ENCODE measurements at places on chromosomes 4 and X. TPM values are rescaled to one million over a fixed set of nuclear protein-coding genes. Genes with fewer than 3 reads are reported as not detected.

DNA sequence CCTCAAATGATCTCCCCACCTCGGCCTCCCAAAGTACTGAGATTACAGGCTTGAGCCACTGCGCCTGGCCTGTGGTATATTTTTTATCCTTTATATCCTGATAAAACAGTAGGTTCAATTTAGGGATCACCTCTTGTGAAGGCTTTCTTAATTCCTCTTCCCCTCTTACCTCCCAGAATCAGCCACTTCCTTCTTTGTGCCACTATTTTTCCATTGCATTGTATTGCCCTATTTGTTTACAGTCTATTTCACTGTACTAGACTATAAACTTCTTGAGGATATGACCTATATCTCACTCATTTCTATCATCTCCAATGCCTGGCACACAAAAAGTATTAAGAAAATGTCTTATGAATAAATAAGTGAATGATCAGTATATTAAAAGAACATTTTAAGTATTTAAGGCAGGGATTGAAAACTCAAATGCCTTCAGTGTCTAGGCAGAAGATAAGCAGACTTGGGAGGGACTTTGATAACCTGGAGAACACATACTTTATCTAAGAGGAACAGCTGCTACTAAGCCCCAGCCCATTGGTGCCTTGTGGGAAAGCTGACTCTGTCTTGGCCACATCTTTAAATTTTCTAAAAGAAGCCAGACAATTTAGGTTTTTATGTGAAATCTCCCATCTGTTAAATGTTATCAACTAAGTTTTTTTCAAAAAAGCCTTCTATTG lies 82.3 kb upstream of the OGT start:
- no peak overlapping the region for H3K27ac ChIP-seq
- H3K27me3 ChIP-seq, result no peaks in the 10 kb centered on the region
- no peaks in the 10 kb centered on the region for H3K4me1 ChIP-seq
- no peak for DNase-seq
- no peak overlapping the region for H3K4me3 ChIP-seq
- H3K36me3 ChIP-seq, result peaks cover 18% of the 10 kb centered on the region

- H3K27ac ChIP-seq, result no peak overlapping the region
- no peak overlapping the region for H3K4me3 ChIP-seq
- H3K27me3 ChIP-seq, result no peaks in the 10 kb centered on the region
- DNase-seq, result no peak
- H3K4me1 ChIP-seq, result no peaks in the 10 kb centered on the region
Measured at GRCh38 chr4:22670956-22671355, 21.8 kb upstream of the GBA3 start.

DNA sequence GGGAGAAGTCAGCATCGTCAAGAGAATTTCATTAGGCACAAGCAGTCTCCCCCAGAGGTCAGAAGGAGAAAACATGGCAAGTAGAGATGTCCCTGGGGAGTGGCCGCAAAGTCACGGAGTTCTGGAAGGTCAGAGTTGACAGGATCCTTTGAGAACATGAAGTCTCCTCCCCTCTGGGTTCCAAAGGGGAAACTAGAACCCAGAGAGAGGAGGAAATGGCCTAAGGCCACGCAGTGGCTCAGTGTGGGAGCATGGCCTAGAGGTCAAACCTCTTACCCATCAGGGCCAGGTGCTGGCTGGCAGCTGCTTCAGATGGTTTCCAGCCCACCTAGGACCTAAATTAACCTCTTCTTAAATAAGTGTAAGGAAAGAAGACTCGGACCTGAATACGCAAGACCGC lies 884 bp downstream of the IDH3G start:
- H3K27ac ChIP-seq, result peak overlapping the region; percentile 95
- H3K4me1 ChIP-seq, result peaks cover 56% of the 10 kb centered on the region
- DNase-seq, result no peak
- peaks cover 56% of the 10 kb centered on the region for H3K36me3 ChIP-seq

DNA sequence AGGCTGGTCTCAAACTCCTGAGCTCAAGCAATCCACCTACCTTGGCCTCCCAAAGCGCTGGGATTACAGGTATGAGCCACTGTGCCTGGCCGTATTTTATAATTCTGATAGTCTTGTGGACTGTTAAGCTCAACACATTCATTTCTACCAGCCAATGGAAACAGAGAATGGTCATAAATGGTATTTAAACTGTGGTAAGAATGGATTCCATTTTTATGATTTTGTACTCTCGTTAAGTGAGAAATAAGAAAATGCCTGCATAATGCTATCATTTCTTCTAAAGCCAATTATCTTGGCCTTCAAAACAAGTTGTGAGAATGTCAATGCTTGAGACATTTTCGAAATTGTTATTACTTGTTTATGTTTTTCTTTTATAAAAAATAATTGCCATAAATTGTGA lies 321.0 kb downstream of the IL15 start:
- no peaks in the 10 kb centered on the region for H3K4me1 ChIP-seq
- H3K4me3 ChIP-seq, result no peak overlapping the region
- no peaks in the 10 kb centered on the region for H3K27me3 ChIP-seq
- DNase-seq, result no peak
- H3K27ac ChIP-seq, result no peak overlapping the region

DNA sequence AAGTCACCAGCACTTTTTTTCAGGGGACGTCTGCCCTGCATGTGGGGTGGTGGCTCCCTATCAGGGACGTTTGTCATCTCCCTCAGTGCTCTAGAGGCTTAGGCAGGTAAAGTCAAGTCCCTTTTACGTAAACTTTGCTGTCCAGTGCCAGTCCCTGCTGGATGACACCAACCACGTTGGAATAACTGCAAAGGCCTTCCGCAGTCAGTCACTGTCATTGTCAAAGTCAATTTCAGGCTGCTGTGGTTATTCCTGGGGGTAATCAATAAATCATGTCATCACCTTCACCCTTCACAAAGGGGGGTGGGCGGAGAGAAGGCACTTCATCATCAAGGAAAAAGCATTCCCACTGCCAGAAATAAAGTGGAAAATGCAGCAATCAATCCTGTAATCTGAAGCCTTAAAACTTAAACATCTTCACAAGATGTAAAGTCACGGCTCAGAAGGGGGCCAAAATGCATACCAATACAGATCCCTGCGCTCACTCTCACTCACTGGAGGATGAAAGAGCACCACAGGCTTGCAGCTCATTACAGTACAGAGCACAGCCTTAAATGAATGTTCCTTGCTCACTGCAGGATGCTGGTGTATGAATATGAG lies 56.2 kb downstream of the CLDN22 start:
- no peak overlapping the region for H3K4me3 ChIP-seq
- H3K4me1 ChIP-seq, result peaks cover 5% of the 10 kb centered on the region
- H3K36me3 ChIP-seq, result peaks cover 12% of the 10 kb centered on the region
- DNase-seq, result no peak
- H3K27me3 ChIP-seq, result no peaks in the 10 kb centered on the region

GRCh38 chr4:75919920-75920319 lies 17.7 kb upstream of the PPEF2 start:
- peak; percentile 87 for DNase-seq
- H3K4me1 ChIP-seq, result no peaks in the 10 kb centered on the region
- H3K27me3 ChIP-seq, result no peaks in the 10 kb centered on the region
- H3K36me3 ChIP-seq, result peaks cover 7% of the 10 kb centered on the region
- H3K4me3 ChIP-seq, result no peak overlapping the region
- H3K27ac ChIP-seq, result no peak overlapping the region

DNA sequence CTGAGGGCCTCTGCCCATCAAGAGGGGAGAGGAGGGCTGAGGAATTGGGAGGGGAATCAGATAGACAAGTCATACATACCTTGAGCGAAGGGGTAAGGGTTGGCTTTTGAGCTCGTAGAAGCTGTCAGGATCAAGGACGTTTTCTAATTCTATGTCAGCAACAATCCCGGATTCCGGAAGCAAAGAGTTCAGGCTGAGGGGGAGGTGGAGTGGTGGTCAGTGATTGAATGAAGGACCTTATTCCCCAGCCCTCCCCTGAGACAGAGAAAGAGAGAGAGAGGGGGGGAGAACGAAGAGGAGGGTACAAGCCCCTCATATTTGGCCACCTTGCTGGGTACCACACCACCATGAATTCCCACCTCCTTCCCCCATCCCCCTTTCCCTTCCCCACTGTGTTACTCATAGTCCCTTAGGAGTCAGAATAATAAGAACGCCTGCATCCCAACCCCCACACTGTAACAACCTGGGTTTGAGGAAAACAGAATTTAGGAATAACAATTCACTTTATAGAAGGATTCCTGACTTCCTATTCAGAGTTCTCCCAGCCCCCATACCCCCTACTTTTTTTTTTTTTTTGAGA lies 2.7 kb downstream of the TFE3 start:
- peaks cover 33% of the 10 kb centered on the region for H3K36me3 ChIP-seq
- no peak overlapping the region for H3K27ac ChIP-seq
- H3K4me1 ChIP-seq, result peaks cover 16% of the 10 kb centered on the region
- H3K27me3 ChIP-seq, result no peaks in the 10 kb centered on the region

GRCh38 chr4:131207589-131207988 lies 1941.5 kb upstream of the PCDH10 start:
- H3K4me3 ChIP-seq, result no peak overlapping the region
- no peaks in the 10 kb centered on the region for H3K36me3 ChIP-seq
- DNase-seq, result no peak
- H3K4me1 ChIP-seq, result no peaks in the 10 kb centered on the region

DNA sequence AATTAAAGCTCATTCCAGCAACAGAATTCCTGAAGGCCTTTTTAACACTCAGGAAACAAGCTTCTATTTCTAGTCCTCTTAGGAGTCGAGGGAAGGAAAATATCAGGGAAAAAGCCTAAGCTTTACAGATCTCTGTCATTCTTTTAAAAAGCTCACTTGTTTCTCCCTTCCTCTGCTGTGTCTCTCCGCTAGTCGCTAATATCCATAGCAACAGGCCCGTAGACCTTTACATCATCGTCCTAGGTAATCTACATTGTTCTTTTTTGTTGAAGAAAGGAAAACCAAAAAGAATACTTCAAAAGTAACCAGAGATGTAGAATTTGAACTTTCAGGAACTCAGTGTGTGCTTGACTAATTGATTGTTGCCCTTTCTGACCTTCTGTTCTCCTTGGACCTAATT lies 45.9 kb upstream of the MTMR1 start:
- no peaks in the 10 kb centered on the region for H3K4me1 ChIP-seq
- no peaks in the 10 kb centered on the region for H3K36me3 ChIP-seq
- no peak for DNase-seq
- no peak overlapping the region for H3K27ac ChIP-seq

DNA sequence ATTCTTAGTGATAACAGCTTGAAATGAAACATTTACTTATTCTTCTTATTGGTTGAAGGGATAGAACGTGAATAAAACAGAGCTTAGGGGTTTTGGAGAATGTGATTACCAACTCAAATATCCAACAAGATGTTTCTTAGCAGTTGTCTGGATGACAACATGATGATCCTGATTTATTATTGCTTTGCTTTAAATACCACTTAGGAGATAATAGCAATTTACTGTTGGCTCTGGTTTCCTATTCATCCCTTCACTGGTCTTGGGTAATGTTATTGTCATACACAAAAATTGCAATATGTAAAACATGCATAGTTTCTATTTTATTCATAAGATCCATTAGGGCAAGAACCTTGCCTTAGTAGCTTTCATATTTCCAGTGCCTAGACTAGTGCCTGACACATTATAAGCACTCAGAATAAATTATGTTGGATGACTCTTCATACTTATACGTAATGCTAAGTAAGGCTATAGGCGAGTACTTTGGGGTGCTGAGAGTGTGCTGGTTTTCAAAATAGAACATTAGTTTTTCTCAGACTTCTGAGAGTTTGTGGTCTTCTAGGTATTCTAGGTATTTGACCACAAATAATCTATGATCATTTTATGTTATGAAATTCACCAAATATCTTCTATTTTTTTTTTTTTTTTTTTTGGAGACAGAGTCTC lies 58.6 kb upstream of the PGRMC2 start:
- H3K4me3 ChIP-seq, result no peak overlapping the region
- no peaks in the 10 kb centered on the region for H3K4me1 ChIP-seq
- H3K36me3 ChIP-seq, result no peaks in the 10 kb centered on the region
- H3K27me3 ChIP-seq, result no peaks in the 10 kb centered on the region
- DNase-seq, result no peak

- DNase-seq, result no peak
- H3K36me3 ChIP-seq, result peaks cover 74% of the 10 kb centered on the region
- H3K27me3 ChIP-seq, result no peaks in the 10 kb centered on the region
- no peak overlapping the region for H3K4me3 ChIP-seq
- no peak overlapping the region for H3K27ac ChIP-seq
- H3K4me1 ChIP-seq, result no peaks in the 10 kb centered on the region
Measured at GRCh38 chr4:2907706-2908293, 55.4 kb downstream of the NOP14 start.

DNA sequence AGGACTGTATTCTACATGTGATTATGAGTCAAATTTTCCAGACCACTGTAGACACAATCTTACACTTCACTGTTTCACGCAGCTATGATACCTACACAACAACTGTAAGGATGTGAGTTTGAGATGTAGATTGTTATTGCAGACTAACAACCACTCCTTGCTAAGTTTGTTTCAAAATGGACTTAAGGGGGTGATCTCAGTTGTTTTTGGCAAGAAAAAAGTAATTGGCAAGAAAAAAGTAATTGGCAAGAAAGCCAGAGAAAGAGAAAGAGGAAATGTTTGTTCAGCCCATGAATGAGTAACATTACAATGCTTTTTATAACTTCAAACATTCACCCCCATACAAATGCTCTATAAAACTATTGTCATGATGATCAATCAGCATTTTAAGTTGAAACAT lies 466.4 kb downstream of the DMD start:
- no peak overlapping the region for H3K27ac ChIP-seq
- H3K27me3 ChIP-seq, result no peaks in the 10 kb centered on the region
- DNase-seq, result no peak
- H3K4me1 ChIP-seq, result no peaks in the 10 kb centered on the region

DNA sequence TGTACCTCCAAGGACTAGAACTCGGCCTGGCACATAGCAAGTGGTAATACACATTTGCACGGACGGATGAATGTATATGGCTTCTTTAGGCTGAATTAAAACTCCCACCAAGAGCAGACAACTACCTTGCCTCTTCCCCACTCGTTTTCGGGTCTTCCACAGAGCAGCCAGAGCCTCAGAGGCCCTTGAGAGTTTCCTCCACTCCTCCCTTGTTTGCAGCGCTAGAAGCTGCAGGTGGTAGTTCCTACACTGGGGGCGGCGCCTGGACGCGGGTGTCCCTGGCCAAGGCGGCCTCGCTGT lies 10.2 kb upstream of the INTU start:
- H3K27me3 ChIP-seq, result peaks cover 10% of the 10 kb centered on the region
- no peaks in the 10 kb centered on the region for H3K36me3 ChIP-seq
- DNase-seq, result no peak

- no peaks in the 10 kb centered on the region for H3K4me1 ChIP-seq
- no peak overlapping the region for H3K27ac ChIP-seq
- no peaks in the 10 kb centered on the region for H3K27me3 ChIP-seq
- no peaks in the 10 kb centered on the region for H3K36me3 ChIP-seq
Measured at GRCh38 chr4:47510506-47511143, 25.6 kb downstream of the ATP10D start.

GRCh38 chrX:75230296-75230695 lies 43.6 kb upstream of the UPRT start:
- no peak for DNase-seq
- H3K36me3 ChIP-seq, result no peaks in the 10 kb centered on the region
- H3K27me3 ChIP-seq, result no peaks in the 10 kb centered on the region
- no peak overlapping the region for H3K4me3 ChIP-seq
- no peak overlapping the region for H3K27ac ChIP-seq

The UGT2B11 gene
- total RNA-seq, result not detected

The MAGEC1 gene
- total RNA-seq, result not detected

The SASH3 gene
- 8.2 TPM for total RNA-seq

The CTAG1A gene
- not detected for total RNA-seq
